Muscle of leg (tissue), 16 donors: ENCODE measurements at places on chromosomes 2 and 18.

- no peak for DNase-seq
These were observed 7.7 kb downstream of the ATOH8 start for GRCh38 chr2:85761512-85761944.

GRCh38 chr2:122670897-122671296 is 915.4 kb downstream of the TSN start:
- no peak for DNase-seq

DNA sequence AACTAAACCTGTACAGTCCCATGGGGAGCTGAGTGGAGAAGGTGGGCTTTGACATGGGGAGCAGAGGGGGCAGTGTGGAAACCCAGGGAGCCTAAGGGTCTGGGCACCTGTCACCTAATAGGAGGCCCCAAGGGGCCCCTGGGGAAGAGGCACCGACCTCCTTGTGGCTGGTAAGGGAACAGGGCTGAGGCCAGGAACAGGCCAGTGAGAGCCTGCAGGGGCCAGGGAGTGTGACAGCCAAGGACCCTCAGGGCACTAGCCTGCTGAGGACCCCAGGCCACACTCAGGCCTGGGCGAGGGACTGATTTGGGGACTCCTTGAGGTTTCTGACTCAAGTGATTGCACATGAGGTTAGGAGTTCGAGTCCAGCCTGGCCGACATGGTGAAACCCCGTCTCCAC is 24.5 kb upstream of the ALPP start:
- no peak for DNase-seq

DNA sequence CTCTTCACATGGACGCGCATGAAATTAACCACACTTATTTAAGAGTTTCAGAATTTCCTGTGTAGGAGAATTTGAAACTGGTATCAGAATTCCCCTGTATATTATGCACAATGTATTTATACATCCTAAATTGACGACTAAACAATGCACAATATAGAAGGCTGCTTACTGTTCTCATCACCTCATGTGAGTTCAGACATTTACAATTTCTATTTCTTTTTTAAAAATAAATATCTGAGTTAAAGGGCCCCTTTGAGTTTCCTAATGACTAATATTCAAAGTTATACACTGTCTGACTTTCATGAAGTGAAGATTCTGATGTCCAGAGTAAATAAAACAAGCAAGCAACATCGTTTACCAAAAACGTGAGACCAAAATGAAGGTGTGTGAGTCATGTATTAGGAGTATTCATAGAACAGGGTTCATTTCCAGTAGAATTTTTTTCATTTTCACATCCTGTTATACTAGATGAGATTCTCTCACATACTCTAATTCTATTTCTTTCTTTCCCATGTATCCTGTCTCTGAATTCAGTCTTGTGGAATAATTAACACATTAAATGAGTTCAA is 406.2 kb downstream of the NUP35 start:
- DNase-seq, result no peak

DNA sequence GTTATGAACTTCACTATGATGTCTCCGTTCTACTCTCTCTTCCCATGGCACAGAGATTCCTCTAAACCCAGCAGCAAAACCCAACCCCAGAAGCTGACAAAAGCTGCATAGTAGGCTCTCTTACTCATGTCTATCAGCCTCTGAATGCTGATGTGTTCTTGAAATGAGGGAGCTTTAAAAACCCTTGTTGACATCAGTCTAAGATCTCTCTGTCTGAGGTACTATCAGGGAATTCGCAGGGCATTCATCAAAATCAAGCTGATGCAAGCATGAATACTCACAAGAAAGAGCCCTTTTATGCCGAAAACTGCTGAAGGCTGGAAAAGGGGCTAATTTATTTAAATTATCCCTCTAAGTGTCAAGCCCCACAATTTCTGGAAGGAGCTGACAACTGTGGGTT is 710.6 kb upstream of the FANCL start:
- no peak for DNase-seq

DNA sequence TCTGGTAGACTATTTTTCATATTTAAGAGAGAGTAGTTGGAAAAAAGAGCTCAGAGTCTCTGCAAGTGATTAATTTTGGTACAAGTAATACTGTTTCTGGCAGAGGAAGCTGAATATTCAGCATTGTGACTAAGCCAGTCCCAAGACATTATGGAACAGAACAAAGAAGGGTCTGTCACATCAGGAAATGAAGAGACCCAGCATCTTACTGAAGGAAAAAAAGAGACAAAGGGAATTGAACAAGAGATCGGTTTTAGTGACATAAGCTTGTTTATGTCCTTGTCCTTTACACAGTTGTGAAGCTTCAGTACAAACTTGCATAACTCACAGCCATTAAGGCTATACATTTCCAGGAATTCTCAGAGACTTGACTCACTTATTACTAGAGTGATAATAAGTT is 568.5 kb upstream of the SLC8A1 start:
- peak; percentile 63 for DNase-seq
